A549 treated with Hydrocortisone at 1 μM for 4 hours (cell line): ENCODE measurements at places on chromosomes 4 and X. TPM values are rescaled to one million over a fixed set of nuclear protein-coding genes. Genes with fewer than 3 reads are reported as not detected.

The PCDH11X gene
- not detected in 5 replicates for total RNA-seq

The SUPT20HL1 gene
- not detected in 5 replicates for total RNA-seq

The PCDH18 gene
- total RNA-seq: not detected in 5 replicates

The FABP2 gene
- total RNA-seq: not detected in 5 replicates

The MAGEA9B gene
- not detected in 5 replicates for total RNA-seq

The ANXA3 gene
- 60.0 to 74.2 TPM (median 65.4 TPM) in 5 replicates for total RNA-seq

The TIGD4 gene
- total RNA-seq: 0.11 to 0.33 TPM (median 0.20 TPM) in 5 replicates

The ARHGEF9 gene
- total RNA-seq: 4.7 to 5.6 TPM (median 5.2 TPM) in 5 replicates

The CDKL5 gene
- 3.1 to 6.3 TPM (median 5.5 TPM) in 5 replicates for total RNA-seq

The SPANXB1 gene
- 1.5 to 3.4 TPM (median 2.0 TPM) in 5 replicates for total RNA-seq

The PSMD10 gene
- total RNA-seq: 65.9 to 88.7 TPM (median 77.4 TPM) in 5 replicates

The ASMTL gene
- 17.2 to 21.0 TPM (median 20.3 TPM) in 5 replicates for total RNA-seq

The HPGDS gene
- not detected in 5 replicates for total RNA-seq

The NR3C2 gene
- 0.08 TPM in 1 of 5 replicates, not detected in the others for total RNA-seq

The ARHGAP6 gene
- 0.05 TPM in 1 of 5 replicates, not detected in the others for total RNA-seq

The GAGE12J gene
- not detected in 5 replicates for total RNA-seq

The BEX2 gene
- 7.1 to 12.0 TPM (median 9.3 TPM) in 5 replicates for total RNA-seq

The HGFAC gene
- total RNA-seq: 0.08 to 0.35 TPM (median 0.20 TPM) in 5 replicates

The HTN1 gene
- not detected in 5 replicates for total RNA-seq

The VCX gene
- not detected in 5 replicates for total RNA-seq

The LANCL3 gene
- total RNA-seq: not detected in 5 replicates

The SLIT2 gene
- total RNA-seq: 0.02 to 0.06 TPM in 2 of 5 replicates, not detected in the others

The MAGEA3 gene
- total RNA-seq: 2.5 to 5.0 TPM (median 2.7 TPM) in 5 replicates

The ASB12 gene
- total RNA-seq: not detected in 5 replicates

The MAGEA10 gene
- total RNA-seq: 0.05 TPM in 1 of 5 replicates, not detected in the others

The RTL3 gene
- 0.06 to 0.14 TPM (median 0.08 TPM) in 5 replicates for total RNA-seq

The HOPX gene
- not detected in 5 replicates for total RNA-seq

The STIM2 gene
- total RNA-seq: 10.5 to 13.0 TPM (median 11.0 TPM) in 5 replicates

The DIPK2B gene
- total RNA-seq: not detected in 5 replicates

The GABRG1 gene
- total RNA-seq: not detected in 5 replicates

The SASH3 gene
- not detected in 5 replicates for total RNA-seq

The NAT8L gene
- total RNA-seq: 12.2 to 13.6 TPM (median 12.9 TPM) in 5 replicates

The AIFM1 gene
- 67.4 to 77.6 TPM (median 72.9 TPM) in 5 replicates for total RNA-seq

The TMPRSS11E gene
- 0.09 TPM in 1 of 5 replicates, not detected in the others for total RNA-seq

The EREG gene
- 10.2 to 16.9 TPM (median 13.1 TPM) in 5 replicates for total RNA-seq

The CFAP97 gene
- total RNA-seq: 7.6 to 15.2 TPM (median 12.0 TPM) in 5 replicates

The MAGEB18 gene
- not detected in 5 replicates for total RNA-seq

The SERTM2 gene
- not detected in 5 replicates for total RNA-seq

The MAP7D3 gene
- total RNA-seq: 10.5 to 14.7 TPM (median 12.0 TPM) in 5 replicates

The HTN3 gene
- total RNA-seq: not detected in 5 replicates

The RXFP1 gene
- not detected in 5 replicates for total RNA-seq

The NEUROG2 gene
- 0.05 to 0.06 TPM in 2 of 5 replicates, not detected in the others for total RNA-seq

The GPR173 gene
- 0.02 TPM in 1 of 5 replicates, not detected in the others for total RNA-seq

The PCDH7 gene
- 0.07 to 0.31 TPM (median 0.08 TPM) in 5 replicates for total RNA-seq
